Left ventricle myocardium inferior (tissue), 1 donor: ENCODE measurements at places on chromosomes 6 and 20. TPM values are rescaled to one million over a fixed set of nuclear protein-coding genes. Genes with fewer than 3 reads are reported as not detected.
A peak's percentile ranks its signal among the peaks of the same experiment; 100 is the strongest.

GRCh38 chr6:99434702-99435530 lies 9.8 kb upstream of the PNISR start:
- no peak for DNase-seq

GRCh38 chr6:142975365-142975764 lies 30.4 kb upstream of the HIVEP2 start:
- DNase-seq, result no peak

- no peak for DNase-seq
Observed at GRCh38 chr6:133568970-133569889, 319.7 kb upstream of the TCF21 start.

DNA sequence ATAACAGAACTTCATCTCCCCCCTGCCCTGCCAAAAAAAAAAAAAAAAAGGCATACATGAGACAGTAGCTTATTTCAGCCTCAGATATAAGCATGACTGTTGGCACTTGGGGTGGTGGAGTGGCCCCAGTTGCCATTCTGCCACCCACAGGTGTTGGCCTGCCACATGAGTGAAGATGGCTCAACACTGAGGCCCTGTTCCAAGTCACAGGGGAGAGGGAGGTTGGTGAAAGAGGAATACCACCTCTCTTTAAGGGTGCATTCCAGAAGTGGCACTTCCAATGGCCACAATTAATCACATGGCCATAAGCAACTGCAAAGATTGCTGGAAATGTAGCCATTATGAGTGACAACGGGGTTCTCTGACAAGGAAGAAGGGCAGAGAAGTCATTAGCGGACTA lies 61.9 kb upstream of the JARID2 start:
- no peak for DNase-seq

GRCh38 chr6:150865406-150866146 lies at the start of gene MTHFD1L:
Gene MTHFD1L, plus strand, starts transcription at chr6:150865702. Its CDS starts 121 bp downstream, at chr6:150865823.
- DNase-seq, result peak; percentile 71

The SIRPB1 gene
- 0.27 TPM for total RNA-seq

The RGS17 gene
- 0.16 TPM for total RNA-seq
